ENCODE measurements at places on chromosomes 5 and 9.

DNA sequence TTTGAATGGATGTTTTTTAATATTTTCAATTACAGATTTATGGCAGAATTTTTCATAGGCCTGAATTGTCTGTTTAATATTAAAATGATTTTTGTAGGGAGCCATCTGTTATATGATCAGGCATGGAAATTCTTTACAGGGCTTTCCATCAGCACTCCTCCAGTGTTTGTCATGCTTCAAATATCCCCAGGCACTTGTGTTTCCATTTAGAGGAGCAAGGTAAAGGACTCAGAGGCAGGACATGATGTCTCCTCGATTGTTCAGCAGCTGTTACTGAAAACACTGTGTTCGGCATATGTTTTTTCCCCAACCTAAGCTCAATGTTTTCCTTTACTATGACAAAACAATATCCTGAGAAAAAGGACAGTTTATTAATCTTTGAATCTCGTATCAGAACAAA lies 172.3 kb upstream of the RFX3 start:
- DNase-seq, result no peak

- DNase-seq, result peak; percentile 80
Observed at GRCh38 chr5:77775790-77776553, at the start of gene TBCA. TSS of gene TBCA (minus strand) at chr5:77776339. CDS start at chr5:77776257, 82 bp downstream.

DNA sequence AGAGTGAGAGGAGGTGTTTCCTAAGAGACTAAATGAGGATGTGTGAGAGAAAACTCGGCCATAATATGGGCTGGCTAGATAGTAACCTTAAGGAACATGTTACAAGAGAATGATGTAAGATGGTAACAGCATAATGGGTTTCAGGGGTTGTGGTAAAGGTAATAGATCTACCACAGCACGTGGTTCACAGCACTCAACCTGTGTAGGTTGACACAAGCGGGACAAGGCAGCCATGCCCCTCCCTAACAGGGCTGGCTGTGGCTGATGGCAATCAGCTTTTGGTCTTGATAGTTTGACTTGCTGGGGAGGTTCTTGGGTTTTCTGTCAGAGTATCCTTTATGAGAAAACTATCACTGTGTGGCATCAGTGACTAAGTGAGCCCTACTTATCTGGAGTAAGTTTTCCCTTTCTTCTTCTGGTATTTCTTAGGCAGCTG lies 138.6 kb downstream of the TRIO start:
- no peak for DNase-seq

- no peak for DNase-seq
Observed at GRCh38 chr9:71676460-71676859, 91.9 kb downstream of the CEMIP2 start.

DNA sequence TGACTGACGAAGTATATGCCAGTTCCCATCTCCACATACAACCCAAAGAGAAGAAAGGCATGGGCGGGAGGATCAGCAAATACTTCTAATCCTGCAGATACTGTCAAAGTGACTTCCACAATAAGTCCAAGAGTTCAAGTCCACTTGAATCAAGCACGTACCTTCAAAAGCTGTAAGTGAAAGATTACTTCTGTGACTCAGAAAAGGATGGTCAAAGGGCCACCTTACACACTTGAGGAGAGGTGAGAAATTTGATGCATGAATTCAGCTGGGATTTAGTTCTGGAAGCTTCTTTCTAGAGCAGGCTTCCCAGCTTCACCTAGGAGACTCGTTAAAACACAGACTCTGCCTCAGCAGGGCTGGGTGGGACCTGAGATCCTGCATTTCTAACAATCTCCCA lies 357.5 kb downstream of the GLIS3 start:
- no peak for DNase-seq

- DNase-seq, result no peak
Observed at GRCh38 chr5:81246697-81247096, 13.6 kb downstream of the CKMT2 start.

DNA sequence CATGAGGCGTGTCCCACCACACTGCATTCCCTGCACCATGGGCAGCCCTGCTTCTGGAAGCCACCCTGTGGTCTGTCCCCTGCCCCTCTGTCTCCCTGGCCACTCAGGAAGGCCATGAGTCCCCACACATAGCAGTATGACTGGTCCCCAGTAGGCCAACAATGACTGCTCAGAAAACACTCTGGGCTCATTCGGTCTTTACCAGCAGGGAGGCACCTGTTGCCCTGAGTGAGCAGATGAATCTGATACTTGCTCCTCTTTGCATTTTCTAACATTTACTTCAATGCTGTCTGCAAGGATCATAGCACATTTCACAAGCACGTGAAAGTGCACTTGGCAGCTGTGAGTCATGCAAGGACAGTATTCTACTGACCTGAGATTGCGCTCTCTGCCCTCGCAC lies 365.4 kb upstream of the IRX1 start:
- no peak for DNase-seq

GRCh38 chr5:147411359-147412319 lies 98.2 kb downstream of the DPYSL3 start:
- no peak for DNase-seq
